ENCODE measurements at places on chromosomes 2 and 18. TPM values are rescaled to one million over a fixed set of nuclear protein-coding genes. Genes with fewer than 3 reads are reported as not detected.

Gene GALNT1
- total RNA-seq, result 63.3 TPM

Gene LRRC30
- not detected for total RNA-seq

Gene DSG4
- total RNA-seq, result 3.2 TPM

- DNase-seq, result no peak
Observed at GRCh38 chr2:26757873-26758789, 6.0 kb upstream of the SLC35F6 start.

GRCh38 chr2:9108210-9108967, 98.2 kb upstream of the ASAP2 start:
- no peak for DNase-seq

DNA sequence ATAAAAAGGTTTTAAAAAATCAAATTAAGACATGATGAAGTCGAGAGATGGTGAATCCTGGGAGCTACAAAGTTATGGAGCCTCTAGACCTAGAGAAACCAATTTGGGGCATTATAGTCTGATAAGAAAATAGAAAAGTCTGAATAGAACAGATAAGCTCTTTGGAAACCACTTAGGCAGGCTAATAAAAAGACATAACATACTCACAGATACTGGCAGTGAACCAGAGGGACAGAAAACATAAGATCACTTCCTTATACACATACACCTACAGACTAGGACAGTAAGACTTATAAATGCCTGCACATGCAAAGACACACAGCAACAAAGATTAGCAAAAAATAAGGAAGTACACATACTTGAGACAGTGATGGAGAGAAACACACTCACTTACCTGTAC, 20.0 kb downstream of the SMC6 start:
- DNase-seq, result no peak

DNA sequence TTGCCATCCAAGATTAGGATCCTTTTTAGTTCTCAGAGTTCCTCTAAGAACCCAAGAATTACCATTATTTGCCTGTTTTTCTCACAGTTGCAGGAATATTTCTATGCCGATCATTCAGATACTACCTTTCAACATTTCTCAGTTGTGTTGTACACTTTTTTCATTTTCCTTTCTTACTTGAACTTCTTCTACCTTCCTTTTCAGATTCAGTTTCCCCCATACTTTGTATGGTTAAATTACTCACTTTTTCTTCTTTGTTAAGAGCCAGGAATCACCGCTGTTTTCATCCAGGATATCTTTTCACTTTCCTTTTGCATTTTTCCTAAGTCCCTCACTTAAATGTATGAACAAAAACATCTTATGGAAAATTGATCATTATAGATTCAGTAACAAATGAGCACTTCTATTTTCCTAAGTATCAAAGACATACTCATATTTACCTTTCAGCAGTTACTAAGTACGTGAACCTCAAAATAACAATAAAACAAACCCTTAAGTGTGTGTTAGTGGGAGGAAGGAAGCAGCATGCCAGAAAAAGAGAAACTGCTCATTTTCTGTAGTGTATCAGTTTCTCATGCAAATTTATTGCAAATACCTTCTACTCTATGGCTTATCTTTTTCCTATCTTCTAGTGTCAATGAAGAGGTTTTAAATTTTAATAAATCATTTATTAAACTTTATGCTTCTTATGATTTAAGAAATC, 64.3 kb upstream of the STAT1 start:
- DNase-seq, result no peak

DNA sequence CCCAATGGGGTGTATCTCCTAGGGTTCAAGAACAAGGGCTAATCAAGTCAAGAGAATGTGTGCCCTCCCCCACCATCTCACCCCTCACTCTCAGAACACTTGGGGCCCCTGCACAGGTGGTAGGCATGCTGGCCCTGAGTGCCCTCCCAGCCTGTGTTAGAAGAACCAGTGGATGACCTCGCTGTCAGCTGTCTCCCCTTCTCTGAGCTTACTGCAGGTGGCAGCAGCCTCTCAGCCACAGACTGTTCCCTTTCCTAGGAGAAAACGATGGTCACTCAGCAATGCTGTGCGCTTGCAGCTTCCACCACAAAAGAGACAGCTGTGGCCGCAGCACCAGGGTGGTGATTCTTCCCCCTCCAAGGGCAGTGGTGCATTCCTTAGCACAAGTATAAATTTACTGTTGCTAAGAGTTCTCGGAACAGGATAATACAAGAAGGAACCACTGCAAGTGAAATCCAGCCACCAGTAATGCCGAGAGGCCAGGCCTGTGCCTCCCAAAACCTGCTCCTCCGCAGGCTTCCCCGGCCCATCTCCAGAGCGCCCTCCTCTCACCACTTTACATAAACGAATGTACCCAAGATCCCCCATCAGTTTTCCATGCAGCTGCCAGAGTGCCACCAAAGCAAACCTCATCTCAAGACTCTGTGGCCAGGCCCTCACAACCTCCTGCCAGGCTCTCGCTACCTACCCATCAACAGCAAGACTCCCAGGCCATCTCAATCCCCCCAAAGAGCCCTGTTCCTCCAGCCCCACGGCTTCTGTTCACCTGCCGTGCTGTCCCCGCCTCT, 935 bp upstream of the RAMP1 start:
- no peak for DNase-seq

GRCh38 chr2:193561054-193561453, 1366.3 kb upstream of the TMEFF2 start:
- no peak for DNase-seq

DNA sequence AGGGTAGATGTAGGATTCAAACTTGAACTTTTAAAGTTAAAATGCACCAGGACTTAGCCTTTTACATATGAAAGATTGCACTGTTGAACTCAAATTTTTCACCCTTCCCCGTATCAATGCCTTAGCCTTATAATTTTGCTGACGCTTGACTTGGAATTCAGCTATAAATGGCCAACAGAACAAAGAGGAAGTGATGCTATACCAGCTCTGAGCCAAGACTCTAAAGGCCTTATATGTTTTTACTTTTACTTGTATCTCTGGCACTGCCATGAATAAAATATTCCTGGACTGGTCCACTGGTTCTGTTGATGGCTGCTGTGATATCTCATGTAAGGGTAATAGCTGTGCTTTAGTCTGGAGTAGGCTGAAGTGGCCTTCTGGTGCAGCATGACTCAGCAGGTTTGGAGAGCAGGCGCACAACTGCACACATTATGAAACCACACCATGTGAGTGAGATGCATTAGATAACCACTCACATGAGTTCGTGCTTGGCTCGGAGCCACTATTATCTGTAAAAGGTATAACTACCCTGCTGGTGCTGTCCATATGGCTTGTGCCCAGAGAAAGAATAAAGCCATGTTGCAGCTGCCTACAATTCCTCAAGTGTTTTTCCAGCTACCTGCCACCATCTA, 8.4 kb upstream of the IER3IP1 start:
- no peak for DNase-seq

Measured in suprapubic skin (tissue), 4 donors.